Hematopoietic multipotent progenitor cell treated with erythropoietin and hydrocortisone succinate and interleukin-3 and kit ligand, for 15 days (in vitro differentiated cells): ENCODE measurements at places on chromosomes 2 and 18.

DNA sequence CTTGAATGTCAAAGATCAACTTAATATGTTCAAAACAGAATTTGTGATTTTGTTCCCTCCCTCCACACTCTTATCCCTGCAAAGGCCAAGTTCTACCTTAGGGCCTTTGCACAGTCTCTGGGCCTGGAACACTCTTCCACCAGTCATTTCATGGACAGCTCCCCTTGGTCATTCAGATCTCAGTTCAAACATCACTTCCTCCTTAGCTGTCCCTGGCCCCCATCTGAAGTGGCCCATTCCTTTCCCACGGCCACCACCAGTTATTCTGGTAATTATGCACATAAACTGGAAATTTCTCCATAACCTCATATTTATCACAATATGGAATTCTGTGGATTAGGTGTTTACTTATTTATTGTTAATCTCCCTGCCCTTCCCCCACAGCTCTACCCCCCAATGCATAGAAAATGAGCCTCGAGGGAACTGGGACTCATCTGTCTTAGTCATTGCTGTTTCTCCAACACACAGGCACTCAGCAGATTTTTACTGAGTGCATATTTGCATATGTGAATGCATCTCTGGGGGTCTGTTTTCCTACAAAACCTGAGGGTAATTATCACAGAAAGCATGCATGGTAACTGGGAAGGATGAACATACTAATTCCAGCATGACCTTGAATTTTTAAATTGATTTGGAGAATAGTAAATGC, 35.5 kb upstream of the SPTBN1 start:
- no peak for DNase-seq

DNA sequence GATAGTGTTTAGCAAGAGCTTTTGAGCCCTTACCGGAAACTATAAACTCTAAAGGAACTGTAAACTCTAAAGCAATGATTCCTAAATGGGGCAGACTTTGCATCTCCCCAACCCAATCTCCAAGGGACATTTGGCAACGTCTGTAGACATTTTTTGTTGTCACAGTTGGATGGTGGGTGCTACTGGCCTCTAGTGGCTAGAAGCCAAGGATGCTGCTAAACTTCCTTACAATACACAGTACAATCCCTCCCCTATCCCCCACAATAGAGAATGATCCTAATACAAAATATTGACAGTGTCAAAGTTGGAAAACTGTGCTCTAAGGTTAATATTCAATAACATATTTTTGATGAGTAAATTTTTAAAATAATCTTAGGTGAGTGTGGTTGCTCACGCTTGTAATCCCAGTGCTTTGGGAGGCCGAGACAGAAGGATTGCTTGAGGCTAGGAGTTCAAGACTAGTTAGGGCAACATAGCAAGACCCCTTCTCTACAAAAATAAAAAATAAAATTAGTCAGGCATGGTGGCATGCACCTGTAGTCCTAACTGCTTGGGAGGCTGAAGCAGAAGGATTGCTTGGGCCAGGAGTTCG, 66.7 kb downstream of the PTPN4 start:
- peak; percentile 54 for DNase-seq

DNA sequence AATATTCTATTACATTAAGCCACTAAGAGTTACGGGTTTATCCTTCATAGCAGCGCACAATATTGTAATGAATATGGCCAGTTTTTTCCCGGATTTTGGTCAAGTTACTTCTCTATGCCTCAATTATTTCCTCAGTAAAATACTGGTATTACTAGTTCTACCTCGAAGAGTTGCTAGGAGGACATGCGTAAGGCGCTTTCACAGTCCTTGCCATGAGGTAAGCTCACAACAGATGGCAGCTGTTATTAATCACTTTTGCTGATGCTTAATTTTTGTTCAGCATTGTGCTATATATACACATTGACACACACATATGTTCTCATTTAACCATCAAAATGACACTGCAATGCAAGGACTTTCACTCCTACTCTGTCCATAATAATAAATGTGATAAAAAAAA, 101.5 kb downstream of the SCG2 start:
- no peak for DNase-seq

- DNase-seq, result no peak
These were observed 232.3 kb downstream of the MREG start for GRCh38 chr2:215780907-215781685.

GRCh38 chr2:33484042-33484621, 7.7 kb downstream of the RASGRP3 start:
- DNase-seq, result no peak

DNA sequence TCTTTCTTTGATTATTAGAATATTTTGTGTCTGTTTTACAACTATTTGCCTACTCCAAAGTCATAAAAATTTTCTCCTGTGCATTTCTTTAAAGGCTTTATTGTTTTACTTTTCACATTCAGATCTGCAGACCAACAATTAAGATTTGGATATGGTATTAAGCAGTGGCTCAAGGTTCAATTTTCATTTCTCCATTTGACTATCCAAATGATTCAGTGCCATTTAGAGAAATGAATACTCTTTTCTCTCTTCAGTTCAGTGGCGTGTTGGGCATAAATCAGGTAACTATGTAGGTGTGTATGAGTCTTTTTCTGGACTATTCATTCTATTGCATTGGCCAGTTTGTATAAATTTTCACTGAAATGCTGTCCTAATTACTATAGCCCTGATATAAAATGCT, 57.3 kb upstream of the IL1R1 start:
- no peak for DNase-seq

GRCh38 chr18:55243857-55244256, 284.6 kb upstream of the CCDC68 start:
- DNase-seq, result no peak

DNA sequence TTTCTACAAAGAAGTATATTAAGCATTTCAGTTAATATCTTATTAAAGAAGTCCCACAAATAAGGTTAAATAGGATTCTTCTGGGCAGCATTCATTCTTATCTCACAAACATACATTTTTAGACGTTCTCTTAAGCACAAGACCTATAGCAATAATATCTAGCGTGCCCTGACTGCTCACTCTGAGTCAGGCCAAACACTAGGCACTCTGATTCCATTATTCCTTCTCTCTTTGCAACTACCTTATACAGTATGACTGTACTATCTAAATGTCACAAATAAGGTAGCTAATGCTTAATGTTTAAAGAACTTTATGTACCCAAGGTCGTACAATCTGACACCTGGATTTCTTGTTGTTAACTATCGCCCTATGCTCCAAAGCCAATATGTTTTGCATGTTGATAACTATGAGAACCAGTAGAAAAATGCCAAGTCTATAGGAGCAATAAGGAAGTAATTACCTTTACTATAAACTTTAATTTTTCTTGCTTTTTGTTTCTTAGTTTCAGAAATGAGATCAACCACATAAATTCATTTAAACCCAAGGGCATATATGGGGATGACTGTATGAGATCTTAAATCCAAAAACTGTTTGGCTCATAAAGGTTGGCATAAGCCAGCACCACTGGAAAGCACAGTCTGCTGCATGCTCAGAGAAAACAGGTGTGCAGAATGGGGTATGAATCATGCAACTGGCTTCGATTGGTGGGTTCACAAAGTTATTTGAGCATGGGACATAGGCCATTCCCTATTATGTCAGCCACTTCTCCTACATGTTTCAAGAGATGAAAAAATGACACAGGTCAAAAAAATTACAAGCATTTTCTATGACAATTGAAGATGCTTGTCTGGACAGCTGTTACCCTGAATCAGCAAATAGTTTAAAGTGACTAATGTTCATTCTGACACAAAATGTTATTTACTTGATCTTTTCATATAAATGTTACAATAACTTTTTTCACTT, 352.0 kb downstream of the IRS1 start:
- no peak for DNase-seq

GRCh38 chr18:74395648-74396154, 61.4 kb downstream of the DIPK1C start:
- no peak for DNase-seq

- DNase-seq, result no peak
These were observed 249.3 kb downstream of the NDUFA10 start for GRCh38 chr2:239775623-239776435.

DNA sequence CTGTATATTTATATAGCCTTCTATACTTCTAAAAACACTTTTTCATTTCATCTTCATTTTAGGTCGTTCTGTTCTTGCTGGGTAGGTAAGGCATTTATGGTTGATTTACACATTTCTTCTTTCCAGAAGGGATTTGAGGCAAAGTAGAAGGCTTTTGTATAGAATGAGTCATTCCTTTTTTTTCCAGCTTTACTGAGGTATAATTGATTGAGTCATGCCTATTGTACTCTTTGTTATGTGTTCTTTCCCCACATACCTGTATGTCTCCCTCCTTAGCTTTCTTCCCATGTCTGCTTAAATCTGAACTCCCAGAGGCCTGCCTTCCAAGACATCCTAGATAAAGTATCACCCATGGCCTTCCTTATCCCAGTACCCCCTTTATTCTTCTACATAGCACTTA, 4.8 kb upstream of the CDC42EP3 start:
- no peak for DNase-seq

- DNase-seq, result no peak
These were observed 49.7 kb downstream of the SH3YL1 start for GRCh38 chr2:213932-214693.

- DNase-seq, result no peak
These were observed 108.9 kb upstream of the ITGA4 start for GRCh38 chr2:181348107-181348837.

GRCh38 chr2:207143215-207144172, 22.3 kb downstream of the KLF7 start:
- no peak for DNase-seq

DNA sequence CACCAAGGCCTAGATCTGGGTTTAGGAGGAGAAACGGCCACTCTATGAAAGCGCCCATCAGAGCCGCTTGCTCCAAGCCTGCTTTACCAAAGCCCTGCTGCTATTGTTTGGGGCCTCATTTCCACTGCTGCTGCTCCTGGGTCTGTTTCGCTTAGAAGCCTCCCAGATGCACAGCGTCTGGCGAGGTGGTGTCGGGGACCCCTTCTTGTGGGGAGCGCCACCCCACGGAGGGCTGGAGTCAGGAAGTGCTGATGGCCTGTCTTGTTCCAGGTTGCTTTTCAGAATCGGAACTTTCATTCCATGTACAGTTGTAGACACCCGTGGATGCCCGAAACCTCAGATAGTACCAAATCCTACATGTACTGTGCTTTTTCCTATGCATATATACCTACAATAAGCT, 204.9 kb upstream of the TWIST2 start:
- no peak for DNase-seq

GRCh38 chr2:191889931-191890330, 43.0 kb upstream of the CAVIN2 start:
- DNase-seq, result no peak

- DNase-seq, result no peak
These were observed 20.0 kb upstream of the PTPN4 start for GRCh38 chr2:119739580-119740255.

GRCh38 chr2:7847321-7847720, 834.5 kb upstream of the ID2 start:
- no peak for DNase-seq

DNA sequence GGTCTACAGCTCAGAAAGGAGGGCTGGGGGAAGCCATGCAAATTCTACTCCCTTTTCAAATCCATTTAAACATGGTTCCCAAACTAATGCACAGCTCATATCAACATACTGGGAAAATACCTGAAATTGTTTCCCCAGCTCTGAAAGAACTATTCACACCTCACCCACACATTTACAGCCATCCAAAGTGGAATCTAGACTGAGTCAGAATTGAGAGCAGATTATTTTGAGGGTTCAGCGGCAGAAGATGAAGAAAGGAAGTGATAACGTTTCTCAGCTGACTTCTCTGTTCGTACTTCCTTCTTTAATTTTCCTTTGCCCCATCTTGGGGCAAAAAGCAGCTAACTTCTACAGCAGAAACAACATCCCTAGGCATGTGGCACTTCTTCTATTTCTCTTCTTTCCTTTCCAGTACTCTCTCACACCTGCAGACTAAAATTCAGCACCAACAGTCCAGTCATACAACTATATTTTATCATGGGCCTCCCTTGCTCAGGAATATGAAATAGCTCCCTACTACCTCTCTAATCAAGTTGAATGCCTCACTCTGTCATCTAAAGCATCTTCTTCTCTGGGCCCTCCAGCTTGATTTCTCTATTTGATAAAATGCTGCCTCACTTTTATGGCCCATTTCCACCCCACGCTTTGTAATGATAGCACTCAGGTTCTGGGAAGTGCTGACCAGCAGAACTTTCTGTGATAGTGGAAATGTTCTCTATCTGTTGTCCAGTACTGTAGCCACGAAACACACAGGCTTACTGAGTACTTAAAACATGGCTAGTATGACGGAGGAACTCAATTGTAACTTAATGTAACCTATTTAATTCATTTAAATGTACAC, 35.9 kb downstream of the ARHGAP25 start:
- no peak for DNase-seq

GRCh38 chr2:148957023-148957422, 81.5 kb upstream of the LYPD6B start:
- no peak for DNase-seq

GRCh38 chr2:197708331-197708730, 3.2 kb downstream of the MARS2 start:
- no peak for DNase-seq

DNA sequence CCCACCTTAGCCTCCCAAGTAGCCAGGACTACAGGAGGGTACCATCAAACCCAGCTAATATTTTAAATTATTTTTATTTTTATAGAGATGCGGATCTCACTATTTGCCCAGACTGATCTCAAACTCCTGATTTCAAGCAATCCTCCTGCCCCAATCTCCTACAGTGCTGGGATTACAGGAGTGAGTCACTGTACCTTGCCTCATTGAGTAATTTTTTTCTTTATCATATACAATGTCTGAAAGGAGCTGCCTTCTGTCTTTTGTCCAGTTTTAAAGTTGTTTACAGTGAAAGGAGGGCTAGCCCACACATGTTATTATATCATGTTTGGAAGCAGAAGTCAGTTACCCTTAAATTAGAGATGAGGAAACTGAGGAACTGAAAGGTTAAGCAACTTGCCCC, 32.5 kb downstream of the PRKRA start:
- no peak for DNase-seq

DNA sequence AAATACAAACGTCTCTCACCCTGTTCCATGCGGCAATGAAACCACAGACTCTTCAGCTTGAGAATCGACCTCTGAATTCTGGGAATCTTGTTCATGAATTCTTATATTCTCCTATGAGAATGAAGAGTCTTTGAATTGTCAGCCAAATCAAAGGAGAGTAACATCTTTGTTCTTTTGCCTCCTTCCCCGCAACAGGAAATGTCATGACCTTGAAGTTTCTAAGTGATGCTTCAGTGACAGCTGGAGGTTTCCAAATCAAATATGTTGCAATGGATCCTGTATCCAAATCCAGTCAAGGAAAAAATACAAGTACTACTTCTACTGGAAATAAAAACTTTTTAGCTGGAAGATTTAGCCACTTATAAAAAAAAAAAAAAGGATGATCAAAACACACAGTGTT, 21.8 kb downstream of the TNFAIP6 start:
- no peak for DNase-seq

- no peak for DNase-seq
These were observed 5.0 kb upstream of the PGAP1 start for GRCh38 chr2:196931555-196931954.

GRCh38 chr2:149747456-149747855, 159.9 kb upstream of the MMADHC start:
- DNase-seq, result no peak
